ENCODE measurements at places on chromosomes 2 and 18. TPM values are rescaled to one million over a fixed set of nuclear protein-coding genes. Genes with fewer than 3 reads are reported as not detected.

- DNase-seq = no peak
Measured at GRCh38 chr2:88903749-88904353, 212.4 kb downstream of the RPIA start.

The PCARE gene
- 0.95 TPM for total RNA-seq

The VAMP8 gene
- 272 TPM for total RNA-seq

The NPPC gene
- not detected for total RNA-seq

DNA sequence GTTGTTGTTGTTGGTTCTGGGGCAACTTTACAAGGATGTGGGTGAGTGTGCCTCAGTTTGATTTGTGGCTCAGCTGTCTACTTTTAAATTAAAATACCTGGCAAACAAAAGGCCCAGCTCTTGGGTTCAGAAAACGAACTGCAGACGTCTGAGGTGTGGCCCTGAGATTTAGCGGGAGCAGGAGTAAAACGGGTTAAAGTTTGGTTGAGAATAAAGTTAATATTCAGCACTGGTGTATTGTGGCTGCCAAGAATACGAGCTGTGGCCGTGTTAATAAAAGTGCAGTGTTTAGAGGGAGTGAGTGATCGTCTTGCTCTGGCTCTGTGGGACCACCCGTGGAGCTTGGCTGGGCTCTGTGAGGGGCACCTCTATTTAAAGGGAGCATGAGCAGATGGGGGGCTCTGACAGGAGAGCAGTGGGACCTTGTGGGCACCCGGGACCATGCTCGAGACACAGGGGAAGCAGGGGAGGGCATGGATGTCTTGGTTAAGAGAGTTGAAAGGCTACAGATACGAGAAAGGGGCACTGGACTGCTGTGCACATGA lies 80.3 kb downstream of the VAPA start:
- DNase-seq = no peak

Data from lower lobe of right lung (tissue), 2 donors.